ENCODE measurements at places on chromosomes 6 and 20.

GRCh38 chr20:34998331-34998950 is 42.8 kb downstream of the MYH7B start:
- no peak for DNase-seq

DNA sequence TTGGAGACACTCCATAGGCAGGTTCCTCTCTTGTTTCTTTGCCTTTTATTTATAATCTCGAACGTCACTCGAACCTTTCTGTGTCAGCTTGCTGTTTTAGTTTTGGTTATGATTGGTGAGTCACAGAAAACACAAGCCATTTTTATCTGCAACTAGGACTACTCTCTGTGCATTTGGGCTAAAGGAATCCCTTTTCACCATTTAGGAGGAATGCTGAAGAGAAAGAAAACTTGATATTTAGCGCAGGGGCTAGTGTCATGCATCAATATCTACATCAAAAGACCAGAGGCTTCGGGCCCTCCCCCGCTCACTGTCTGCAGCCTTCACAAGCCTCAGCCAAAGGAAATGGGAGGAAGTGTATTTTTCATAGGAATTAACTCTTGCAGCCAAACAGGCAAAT is 507.8 kb upstream of the CITED2 start:
- peak; percentile 39 for DNase-seq

DNA sequence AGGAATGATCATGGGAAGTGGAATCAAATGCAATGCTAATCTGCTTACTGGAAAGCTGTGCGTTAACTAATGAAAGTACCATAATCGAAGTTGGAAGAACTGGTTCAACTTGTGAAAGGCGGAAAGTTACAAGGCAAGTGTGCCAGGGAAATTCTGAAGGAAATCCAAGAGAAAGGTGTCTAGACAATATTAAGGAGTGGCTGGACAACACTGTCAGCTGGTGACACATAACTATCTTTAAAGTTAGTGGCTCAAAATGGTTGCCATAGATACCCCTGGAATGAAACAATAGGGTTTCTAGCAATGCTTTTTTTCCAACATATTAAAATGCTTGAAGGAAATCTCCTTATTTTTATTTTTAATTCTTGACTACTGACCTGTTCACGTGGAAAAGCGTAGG is 90.4 kb downstream of the BMP2 start:
- DNase-seq, result no peak

DNA sequence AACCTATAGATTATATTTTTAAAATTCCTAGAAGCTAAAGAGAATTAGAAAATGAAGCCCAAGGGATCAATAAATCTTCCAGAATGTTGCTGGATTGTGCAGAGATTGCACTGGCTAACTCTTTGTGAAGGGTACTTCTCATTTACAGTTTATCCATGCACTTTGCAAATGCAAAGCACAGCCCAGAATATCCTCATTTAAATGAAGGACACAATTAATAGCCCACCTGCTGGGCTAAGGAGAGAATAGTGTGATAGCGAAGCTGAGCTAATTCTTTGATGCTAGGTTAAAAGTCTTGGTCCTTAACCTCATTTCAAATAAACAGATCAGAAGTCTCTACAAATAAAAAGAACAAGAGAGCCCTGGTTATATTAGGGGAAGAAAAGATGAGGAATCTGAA is 72.5 kb downstream of the SMPDL3A start:
- DNase-seq, result no peak

GRCh38 chr6:105330913-105331312 is 72.0 kb downstream of the PREP start:
- DNase-seq, result no peak

GRCh38 chr6:3194535-3195419 is 32.7 kb downstream of the TUBB2B start:
- DNase-seq, result peak; percentile 5

DNA sequence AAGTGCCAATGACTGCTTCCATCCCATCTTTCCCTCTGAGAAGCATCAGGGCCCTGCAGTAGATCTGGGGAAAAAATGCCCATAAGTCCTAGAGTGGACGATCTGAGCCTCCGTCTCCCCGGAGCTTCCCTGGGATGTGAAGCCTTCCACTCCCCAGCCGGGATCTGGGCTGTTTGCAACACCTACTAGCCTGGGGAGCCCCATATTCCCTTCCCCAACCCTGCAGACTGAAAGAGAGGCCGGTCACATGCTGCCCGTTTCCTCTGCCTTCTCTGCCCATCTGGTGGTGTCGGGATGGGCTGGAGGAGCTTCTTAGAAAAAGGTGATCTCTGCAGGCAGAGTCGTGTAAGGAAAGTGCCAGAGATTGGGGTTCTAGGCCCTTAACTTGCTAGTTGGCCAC is 1.1 kb downstream of the SNPH start:
- no peak for DNase-seq

DNA sequence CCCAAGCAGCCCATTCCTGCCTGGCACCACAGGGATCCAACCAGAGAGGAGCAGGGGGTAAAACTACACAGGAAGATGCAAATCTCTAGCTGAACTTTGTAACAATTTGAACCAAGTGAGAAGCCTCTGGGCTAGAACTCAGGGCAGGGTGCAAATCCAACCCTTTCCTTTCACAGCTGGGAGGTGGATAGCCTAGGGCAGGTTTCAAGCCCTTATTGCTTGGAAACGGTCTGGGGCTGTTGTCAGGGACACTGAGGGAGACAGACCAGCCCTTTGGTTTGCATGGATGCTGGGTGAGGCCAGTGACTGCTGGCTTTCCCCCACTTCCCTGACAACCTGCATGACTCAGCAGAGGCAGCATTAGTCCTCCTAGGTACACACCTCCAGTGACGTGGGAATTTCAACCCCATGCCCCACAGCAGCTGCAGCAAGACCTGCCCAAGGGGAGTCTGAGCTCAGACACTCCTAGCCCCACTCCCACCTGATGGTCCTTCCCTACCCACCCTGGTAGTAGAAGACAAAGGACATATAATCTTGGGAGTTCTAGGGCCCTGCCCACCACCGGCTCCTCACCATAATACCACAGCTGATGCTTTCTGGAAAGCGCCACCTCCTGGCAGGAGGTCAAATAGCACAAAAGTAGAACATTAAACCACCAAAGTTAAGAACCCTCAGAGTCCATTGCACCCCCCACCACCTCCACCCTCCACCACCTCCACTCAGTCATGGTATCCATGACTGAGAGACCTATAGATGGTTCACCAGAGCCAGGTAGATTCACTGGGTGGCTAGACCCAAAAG is 797.7 kb upstream of the MAN1A1 start:
- no peak for DNase-seq

DNA sequence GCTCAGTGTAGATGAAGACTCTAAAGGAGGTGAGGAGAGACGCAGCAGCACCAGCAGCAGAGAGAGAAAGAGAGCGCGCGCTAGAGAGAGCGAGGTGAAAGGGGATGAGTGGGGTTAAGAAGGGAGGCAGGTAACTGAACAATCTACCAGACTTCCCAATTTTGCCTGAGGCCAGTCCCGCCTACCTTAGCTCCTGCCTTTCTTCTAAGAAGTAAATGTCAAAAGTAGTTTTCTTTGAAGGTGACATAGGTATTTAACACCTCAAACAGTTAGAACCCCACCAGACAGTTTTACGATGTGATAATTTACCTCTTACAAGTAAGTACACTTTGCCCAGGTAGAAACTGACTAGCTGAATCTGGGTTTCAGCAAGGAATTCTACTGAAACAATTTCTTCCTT is 132.0 kb upstream of the EEF1E1 start:
- DNase-seq, result no peak

DNA sequence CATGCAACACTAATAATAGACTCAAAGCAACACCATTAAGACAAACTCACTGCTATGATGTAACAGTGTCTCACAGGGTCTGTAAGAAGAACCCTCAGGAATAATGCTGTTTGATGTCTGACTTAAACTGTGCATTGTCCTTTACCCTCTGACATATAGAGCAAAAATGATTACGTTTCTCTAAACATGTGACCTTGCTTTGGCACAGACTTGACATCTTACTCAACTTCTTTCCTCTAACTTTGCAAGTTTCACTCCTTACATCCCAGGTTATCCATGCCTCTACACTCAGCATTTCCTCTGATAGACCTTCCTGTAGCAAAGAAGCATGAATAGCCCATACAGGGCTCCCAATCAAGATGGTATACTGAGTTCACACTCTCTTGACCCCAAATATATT is 252.7 kb downstream of the UST start:
- peak; percentile 59 for DNase-seq

DNA sequence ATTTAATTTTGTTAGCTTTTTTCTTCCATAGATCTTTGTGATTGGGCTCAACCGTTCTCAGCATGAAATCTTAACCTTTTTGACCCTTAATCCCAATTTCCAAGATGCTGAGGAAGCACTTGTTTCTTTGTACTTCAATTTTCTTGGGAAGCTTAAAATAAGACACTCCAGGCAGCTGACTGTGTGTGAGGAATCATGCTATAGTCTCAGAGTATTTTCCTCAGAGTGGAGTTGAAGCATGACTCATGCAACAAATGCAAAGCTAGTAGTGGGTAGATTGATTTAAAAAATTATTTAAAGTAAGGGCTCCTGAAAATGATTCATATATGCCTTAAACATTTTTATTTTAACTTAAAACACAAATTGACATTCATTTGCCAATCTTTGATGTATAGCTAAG is 168.7 kb downstream of the BTBD3 start:
- DNase-seq, result peak; percentile 9

DNA sequence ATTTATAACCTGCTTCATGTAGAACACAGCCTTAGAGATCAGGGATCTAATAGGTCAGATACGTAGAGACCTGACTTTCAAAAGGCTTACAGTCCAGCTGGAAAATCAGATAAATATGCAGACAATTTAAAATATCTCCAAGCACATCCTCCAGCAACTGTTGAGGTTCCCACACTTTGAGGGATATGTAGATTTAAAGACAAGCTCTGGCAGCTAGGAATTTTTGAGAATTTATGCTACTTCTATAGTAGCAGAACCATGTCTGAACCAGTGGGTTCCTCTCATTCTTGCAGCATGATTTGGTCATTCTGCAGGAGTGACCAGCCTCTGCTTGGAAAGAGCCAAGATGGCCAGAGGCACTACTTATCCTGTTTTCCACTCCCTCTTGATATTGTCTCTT is 60.5 kb downstream of the CYB5R4 start:
- DNase-seq, result no peak

DNA sequence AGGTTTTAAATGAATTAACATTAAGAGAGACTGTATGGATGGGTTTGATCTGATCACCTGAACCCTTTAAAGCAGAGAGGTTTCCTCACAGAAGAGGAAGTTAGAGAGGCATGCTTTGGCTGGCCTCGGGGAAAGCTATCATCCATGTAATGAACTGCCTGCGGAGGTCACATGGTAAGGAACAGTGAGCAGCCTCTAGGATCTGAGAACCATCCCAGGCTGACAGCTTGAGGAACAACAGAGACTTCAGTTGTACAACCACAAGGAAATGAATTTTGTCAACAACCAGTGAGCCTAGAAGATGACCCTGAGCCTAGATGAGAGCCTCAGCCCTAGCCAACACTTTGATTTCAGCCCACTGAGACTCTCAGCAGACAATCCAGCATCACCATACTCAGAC is 2.9 kb upstream of the COL21A1 start:
- peak; percentile 30 for DNase-seq

DNA sequence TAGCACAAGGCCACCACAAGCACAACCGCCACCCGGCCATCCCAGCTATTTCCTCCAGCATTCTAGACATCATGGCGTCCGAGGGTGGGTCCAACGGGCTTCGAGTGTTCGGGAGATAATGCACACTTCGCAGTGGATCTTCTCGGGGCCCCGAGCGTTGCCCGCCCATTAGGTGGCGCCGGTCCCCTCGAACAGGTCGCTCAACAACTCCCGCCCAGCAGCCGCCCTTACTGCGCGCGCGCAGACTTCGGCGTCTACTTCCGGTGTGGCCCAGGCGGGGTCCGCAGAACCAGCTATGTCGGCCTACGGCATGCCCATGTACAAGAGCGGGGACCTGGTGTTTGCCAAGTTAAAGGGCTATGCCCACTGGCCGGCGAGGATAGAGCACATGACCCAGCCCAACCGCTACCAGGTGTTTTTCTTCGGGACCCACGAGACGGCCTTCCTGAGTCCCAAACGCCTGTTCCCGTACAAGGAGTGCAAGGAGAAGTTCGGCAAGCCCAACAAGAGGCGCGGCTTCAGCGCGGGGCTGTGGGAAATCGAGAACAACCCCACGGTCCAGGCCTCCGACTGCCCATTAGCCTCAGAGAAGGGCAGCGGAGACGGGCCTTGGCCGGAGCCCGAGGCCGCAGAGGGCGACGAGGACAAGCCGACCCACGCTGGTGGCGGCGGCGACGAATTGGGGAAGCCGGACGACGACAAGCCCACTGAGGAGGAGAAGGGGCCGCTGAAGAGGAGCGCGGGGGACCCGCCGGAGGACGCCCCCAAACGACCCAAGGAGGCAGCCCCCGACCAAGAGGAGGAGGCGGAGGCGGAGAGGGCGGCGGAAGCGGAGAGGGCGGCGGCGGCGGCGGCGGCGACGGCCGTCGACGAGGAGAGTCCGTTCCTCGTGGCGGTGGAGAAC is at the start of gene HDGFL1:
HDGFL1 (plus strand) TSS at position 286 of the 904 bp plus-strand sequence; CDS start at position 296, 10 bp downstream.
- DNase-seq, result no peak

- DNase-seq, result no peak
Measured at GRCh38 chr20:47118206-47118605, 223.6 kb downstream of the EYA2 start.

- no peak for DNase-seq
Measured at GRCh38 chr6:52533491-52533890, 43.4 kb downstream of the TRAM2 start.

DNA sequence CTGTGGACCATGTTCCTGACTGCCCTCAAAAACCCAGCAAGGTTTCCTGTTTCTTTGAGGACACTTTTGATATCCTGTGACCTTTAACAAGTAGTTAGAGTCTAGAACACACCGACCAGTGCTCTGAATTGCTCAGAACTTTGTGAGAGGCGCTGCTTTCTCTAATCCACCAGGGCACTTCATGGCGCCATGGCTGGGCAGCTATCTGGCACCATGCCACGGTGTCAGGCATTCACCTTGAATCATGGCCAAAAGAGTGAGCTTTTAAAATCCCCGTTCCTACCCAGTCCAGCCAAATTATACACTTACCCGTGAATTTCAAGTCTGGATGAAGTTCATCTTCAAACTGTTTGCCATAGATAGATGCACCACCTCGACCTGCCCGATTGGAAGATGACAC is 17.0 kb upstream of the CPNE5 start:
- DNase-seq, result no peak

DNA sequence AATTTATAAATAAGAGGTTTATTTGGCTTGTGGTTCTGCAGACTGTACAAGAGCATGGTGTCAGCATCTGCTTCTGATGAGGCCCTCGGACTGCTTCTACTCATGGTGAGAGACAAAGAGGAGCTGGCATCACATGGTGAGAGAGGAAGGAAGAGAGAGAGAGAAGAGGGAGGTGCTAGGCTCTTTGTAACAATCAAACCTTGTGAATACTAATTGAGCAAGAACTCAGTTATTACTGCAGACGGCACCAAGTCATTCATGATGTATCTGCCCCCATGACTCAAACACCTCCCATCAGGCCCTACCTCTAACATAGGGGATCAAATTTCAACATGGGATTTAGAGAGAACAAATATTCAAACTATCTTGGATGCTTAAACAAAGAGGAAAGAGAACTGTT is 6.3 kb upstream of the SIRPG start:
- no peak for DNase-seq

- peak; percentile 36 for DNase-seq
Measured at GRCh38 chr20:54208548-54209176, 775 bp downstream of the PFDN4 start.

All from cardiac muscle cell (in vitro differentiated cells and primary cell).